ENCODE measurements at places on chromosomes 7 and 10. TPM values are rescaled to one million over a fixed set of nuclear protein-coding genes. Genes with fewer than 3 reads are reported as not detected.

GRCh38 chr10:54108961-54109360 is 692.1 kb downstream of the PCDH15 start:
- no peak for DNase-seq

DNA sequence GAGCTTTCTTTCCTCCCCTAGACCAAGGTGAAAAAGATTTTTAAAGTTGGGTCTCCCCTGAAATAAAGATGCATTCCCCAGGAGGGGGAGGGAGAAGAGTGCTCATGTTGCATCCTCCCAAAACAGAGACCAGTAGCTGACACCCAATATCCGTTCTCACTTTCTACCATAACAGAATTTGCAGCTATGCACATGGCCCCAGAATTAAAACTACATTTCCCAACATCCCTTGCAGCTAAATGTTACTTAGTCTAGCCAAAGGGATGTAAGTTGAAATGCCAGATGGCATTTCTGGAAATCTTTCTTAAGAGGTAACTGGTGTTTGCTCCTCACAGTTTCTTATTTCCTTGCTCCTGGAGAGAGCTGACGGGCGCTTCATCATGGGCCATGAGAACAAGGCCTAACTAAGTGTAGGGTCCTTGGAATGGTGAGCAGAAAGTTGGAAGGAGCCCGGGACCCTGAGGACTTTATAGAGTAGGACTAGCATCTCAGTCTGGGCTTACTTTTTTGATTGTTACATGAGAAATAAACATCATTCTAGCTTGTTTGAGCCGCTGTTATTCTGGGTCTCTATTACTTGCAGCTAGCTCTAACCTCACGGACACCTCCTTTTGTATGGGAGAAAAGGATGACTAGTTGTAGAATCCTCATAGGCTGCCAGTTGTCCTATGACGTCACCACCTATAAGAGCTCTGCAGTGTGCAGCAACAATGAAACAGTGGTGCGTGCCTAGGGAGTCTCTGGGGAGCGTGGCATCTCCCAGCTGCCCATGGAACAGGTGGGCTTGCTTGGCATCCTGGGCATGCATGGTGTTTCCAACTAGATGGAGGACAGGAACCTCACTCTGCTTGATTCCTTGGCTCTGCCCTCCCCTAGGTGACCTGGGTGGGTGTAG is 46.1 kb upstream of the EXOC6 start:
- DNase-seq = no peak

- no peak for DNase-seq
These were observed 10.2 kb downstream of the CYREN start for GRCh38 chr7:135160098-135160857.

DNA sequence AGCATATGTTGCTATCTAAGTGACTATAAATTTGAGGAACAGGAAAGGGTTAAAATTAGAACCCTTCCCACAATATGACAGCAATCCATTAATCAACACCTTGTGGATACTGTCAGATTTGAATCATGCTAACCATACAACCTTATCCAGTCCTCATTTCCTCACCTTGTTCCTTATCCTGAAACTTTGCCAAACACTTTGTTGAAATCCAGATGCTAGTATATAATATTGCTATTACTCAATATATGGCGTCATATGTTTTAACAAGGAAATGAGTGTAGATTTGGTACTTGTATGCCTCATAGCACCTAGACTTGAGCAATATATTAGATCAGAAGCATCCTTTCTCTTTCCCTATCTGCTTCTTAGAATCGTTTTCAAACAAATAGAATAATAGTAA is 66.3 kb upstream of the SLC25A13 start:
- no peak for DNase-seq

DNA sequence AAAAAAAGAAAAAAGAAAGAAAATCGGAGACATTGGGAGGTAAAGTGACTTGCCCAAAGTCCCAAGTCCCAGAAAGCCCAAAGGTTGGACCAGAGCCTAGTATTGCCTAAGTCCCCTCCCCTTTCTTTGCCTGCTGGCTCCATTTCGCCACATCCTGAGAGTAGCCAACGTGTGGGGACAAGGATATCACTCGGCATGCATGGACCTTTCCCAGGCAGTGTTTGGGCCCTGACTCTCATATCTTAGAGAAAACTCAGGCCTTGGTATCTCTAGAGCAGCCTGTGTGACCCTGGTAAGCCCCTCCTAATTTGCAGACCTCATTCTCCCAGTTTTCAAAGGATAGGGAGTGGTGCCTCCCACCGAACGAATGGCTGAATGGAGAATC is 294.2 kb upstream of the ZMIZ1 start:
- DNase-seq = no peak

DNA sequence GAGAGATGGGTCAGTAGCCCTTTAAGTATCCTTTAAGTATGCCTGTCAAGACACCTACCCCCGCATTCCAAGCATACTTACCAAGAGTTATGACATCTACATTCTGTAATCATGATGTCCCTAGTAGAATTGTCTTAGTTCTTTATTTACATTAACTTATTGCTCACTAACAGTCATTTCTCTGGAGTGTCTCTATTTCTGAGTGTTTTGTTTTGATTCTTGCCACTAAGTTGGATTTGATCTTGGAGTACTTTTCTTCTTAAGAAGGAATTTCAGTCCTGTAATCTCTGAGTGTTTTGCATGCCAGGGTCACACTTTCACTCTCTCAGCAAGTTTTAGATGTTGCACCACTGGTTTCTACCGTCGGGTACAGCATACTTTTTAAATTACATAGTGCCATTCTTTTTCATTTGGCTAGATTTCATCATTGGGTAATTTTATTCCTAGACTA is 1053.9 kb downstream of the KCNMA1 start:
- DNase-seq = no peak

DNA sequence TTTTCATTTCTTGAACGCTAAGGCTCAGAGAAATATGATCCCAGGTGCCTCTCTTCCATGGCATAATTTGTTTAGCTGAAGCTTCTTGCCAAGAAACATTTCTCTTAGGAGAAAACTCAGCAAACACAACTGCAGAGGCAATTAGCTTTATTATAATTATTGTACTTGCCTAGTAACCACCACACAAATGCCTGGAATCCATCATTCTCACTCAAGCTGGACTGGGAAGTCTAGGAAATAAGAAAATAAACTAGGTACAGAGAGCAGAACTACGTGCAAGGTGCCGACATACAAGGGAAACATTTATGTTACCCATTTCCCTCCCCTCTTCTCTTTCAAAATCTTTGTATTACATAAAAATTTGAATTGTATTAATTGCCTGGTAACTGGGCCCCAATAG is 15.1 kb downstream of the SLC35B4 start:
- no peak for DNase-seq

- DNase-seq = no peak
These were observed 34.5 kb downstream of the CHN2 start for GRCh38 chr7:29229066-29229465.

- no peak for DNase-seq
These were observed 80.8 kb upstream of the SH2B2 start for GRCh38 chr7:102205915-102206314.

GRCh38 chr7:28815928-28816373 is 142.2 kb downstream of the TRIL start:
- no peak for DNase-seq

GRCh38 chr10:58373442-58373827 is 11.8 kb upstream of the TFAM start:
- DNase-seq = no peak

DNA sequence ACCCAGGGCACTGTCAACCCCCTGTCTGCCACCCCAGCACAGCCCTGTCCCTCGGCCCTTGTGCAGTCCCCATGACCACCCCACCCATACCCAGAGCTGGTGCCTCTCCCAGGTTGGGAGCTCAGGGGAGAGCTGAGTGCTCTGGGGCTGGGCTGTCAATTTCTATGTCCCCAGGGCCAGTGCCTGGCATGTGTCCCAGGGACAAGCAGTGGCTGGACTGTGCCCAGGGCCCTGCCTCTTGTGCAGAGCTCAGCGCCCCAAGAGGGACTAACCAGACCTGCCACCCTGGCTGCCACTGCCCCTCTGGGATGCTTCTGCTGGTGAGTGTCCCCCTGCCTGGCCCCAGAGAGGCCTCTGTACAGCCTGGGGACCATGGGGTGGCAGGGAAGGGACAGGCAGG is 29.0 kb upstream of the ZNF862 start:
- DNase-seq = no peak

- DNase-seq = no peak
These were observed 22.2 kb upstream of the MCM10 start for GRCh38 chr10:13139150-13139549.

- DNase-seq = no peak
These were observed 66.2 kb upstream of the PDGFA start for GRCh38 chr7:585873-586272.

- DNase-seq = no peak
These were observed 164.6 kb downstream of the ADARB2 start for GRCh38 chr10:1572519-1573333.

- DNase-seq = no peak
These were observed 2.9 kb upstream of the RBP3 start for GRCh38 chr10:47344996-47345870.

DNA sequence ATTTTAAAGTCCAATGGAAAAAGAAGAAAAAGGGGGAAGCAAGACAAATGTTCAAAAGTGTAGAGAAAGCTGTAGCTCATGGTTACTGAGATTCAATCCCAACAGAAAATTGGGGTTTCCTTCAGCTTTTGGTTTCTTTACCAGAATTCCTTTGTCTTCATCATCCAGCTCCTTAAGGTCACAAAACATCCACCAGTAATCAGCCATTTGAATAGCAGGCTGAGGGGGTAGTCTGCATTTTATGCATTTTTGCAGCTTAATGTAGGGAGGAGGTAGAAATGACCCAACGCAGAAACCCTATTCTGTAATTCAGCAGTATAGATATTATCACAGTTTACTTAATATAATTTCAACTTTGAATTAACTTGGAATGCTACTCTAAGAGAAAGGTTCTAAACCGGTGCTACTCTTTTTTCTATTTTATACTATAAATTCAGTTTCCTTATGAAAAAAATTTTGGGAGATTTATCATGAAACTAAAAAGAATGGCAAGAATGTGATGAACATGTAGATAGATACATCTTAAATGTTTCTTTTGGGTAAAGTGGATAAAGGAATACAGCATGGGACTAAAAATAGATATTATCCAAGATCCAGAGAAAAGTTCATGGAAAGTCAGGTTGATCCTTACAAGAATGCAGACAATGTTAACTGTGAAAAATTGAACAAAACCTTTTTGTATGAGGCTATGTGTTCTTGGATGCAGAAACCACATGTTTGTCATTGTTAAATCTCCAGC is 596.9 kb downstream of the PHTF2 start:
- DNase-seq = no peak

Gene CHAT
- total RNA-seq = not detected

Gene NPSR1
- total RNA-seq = not detected

Gene RTKN2
- 3.9 TPM for total RNA-seq

Gene HSPA12A
- total RNA-seq = not detected

Gene APBB1IP
- 44.5 TPM for total RNA-seq

Gene MBLAC1
- total RNA-seq = 4.4 TPM

Data from CD4-positive, alpha-beta T cell (primary cell).